ENCODE measurements at places on chromosomes 6 and 20.

- DNase-seq, result no peak
Observed at GRCh38 chr6:1611322-1611571, 1.5 kb downstream of the FOXC1 start.

DNA sequence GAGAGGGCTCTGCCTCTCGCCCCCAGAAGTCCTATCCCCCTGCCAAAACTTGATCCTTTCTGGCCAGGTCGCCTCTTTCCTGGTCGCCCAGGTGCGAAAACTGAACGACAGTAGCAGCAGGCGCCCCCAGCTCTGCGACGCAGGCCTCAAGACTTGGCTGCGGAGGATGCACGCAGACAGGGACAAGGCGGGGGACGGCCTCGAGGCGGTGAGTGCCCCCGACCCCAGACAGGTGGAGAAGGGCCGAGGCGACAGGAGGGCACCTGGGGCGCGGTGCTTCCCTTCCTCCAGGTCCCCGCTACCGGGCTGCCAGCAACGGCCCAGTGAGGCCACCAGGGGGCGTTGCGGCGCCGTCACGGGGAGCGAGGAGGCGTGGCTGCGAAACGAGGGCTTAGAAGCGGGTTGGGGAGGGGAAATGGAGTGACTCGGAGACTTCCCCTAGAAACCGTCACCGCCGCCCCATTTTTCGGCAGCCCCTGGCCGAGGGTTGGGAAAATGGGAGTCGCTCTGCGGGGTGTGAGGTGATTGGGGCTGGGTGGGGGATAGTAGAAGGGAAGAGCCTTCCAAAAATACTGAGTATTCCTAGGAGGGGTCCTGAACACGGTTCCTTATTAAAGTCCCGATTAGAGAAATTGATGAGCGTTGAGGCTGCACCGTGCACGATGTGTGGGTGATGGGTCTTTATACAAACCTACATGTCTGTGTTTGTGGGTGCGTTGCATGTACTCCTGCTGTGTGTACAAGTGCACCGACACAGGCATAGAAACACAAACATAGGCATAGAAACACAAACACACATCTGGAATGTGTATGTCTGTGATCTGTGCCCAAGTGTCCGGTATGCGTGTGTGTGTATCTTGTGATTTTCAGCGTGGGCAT lies 44.6 kb downstream of the ARHGAP40 start:
- peak; percentile 86 for DNase-seq

GRCh38 chr6:111228094-111228493 lies 140.8 kb downstream of the SLC16A10 start:
- DNase-seq, result no peak

DNA sequence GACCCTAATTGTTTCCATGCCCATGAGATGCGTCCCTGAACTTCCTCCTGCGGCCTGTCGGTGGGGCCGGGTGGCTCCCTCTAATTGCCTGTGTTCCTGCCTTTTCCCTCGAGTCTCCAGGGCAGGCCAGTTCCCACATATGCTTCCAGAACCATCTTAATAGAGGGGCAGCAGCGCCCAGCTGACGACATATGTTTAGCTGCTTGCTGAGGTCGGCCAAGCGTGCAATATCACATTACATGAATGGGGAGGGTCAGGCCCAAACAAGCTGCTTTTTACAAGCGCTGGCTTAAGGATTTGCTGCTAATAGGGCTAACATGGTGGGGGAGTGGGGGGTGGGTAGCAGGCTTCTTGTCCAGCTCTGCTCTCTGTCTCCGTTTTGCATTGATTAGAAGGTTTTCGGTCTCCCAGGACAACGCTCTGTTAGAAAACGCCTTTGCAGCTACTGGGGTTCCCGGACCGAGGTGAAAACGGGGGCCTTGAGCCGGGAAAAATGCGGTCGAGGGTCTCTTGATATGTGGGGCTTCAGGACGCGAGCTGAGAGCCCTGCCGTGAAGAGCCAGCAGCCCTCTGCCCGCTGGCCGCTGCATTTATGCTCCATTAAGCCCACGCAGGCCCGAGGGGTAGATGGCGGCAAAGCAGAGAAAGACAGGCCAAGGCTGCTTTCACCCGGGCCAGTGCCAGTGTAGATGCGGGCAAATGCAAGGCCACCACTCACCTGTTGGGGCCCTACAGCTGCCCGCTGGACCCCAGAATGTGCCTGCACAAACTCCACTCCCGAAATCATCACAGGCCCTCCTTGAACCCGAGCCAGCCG lies 308.5 kb downstream of the BMP7 start:
- no peak for DNase-seq

DNA sequence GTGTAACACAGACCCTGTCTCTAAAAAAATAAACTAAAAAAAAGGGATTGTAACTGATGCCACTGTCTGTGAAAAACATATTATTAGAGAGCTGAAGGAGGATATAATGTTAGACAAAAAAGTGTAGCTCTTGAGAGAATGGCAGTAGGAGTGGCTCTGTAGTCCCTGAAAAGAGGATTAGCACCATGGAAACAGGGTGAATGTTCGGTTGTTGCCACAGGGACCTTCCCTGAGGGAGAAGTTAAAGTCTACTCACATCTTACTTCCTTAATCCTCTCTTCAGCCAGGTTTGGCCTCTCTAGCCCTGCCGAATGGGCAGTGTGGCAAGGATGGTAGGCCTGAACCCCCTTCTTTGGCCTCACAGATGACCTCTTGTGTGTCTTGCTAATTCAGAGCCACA lies 12.1 kb downstream of the SCAND1 start:
- DNase-seq, result no peak

DNA sequence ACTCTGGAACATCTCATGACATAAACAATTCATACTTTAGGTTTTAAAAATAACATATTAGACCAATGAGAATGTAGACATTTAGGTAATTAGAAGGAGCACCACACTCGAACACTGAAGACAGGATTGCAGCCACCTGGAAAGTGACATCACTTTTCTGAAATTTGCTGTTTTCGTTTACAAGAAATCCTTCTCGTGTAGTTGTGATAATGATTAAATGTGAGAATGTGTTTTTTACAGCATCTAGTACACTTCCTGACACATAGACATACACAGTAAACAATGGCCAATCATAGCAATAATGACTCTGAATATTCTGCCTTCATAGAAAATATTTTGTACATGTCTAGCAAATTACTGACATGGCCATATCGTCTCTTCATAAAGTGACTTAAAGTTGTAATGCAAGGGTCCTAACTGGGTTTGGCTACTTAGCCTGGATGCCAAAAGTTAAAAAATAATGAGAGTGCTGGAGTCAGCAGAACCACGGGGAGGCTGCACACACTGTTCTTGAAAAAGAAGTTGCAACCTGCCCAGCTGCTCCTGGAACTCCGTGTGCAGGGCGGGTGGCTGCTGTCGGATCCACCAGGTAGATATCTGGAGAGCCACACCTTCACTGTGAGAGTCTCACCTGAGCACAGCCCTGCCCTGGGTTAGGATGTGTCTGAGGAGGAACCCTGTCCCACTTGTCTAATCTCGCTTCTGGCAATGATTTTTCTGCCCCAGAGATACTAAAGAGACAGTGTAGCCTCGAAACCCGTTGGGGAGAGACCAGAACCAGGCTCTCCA lies 212.9 kb downstream of the QKI start:
- DNase-seq, result no peak

DNA sequence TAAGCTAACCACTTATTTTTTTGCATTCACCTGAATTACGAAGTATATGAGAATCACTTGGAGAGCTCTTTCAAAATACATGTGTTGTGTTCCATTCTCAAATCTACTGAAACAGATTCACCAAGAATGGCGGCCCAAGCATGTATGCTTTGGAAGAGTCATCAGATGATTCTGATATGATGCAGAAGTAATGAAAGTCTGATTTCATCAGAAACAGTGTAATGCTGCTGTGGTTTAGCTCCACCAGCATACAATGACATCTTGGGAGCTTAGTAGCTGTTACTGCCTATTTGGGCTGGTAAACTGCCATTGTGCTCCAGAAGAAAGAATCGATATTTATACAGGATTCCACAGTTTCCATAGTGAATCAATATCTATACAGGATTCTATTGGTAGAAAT lies 52.9 kb downstream of the UBR2 start:
- DNase-seq, result no peak

- DNase-seq, result no peak
Observed at GRCh38 chr6:157842212-157842611, 19.2 kb downstream of the SNX9 start.

DNA sequence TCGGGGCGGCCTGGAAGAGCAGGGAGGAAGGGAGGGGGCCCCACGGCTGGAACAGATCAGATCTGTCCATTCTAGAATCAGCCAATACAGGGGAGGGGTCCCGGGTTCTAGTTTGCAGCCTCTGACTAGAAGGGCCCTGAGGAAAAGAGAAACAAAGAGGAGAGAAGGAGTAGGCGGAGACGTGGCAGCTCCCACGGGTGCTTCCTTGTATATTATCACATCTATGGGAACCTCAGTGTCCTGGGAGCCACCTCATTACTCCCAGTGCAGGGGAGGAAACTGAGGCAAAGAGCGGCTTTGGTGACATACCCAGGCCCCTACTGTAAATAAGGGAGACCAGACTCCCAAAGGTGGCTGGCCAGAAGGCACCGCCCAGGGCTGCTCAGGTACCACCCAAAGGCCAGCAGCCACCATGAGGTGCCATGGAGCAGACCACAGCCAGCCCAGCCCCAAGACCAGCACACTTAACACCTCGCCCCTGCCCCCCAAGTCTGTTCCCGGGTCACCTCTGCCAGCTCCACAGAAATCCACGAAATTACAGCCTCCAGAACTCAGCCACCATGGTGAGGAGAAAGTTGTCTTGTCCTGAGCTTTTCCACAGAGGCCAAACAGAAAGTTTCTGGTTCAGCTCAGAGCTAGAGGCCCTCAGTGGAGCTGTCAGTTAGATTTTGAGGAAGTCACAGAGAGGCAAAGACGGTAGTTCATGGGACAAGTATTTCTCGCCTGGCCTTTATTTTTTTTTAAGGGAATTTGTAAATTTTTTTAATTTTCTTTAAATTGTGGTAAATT lies 2.1 kb downstream of the ZC3H12D start:
- no peak for DNase-seq

- DNase-seq, result no peak
Observed at GRCh38 chr6:49982046-49982445, 12.6 kb upstream of the DEFB113 start.

DNA sequence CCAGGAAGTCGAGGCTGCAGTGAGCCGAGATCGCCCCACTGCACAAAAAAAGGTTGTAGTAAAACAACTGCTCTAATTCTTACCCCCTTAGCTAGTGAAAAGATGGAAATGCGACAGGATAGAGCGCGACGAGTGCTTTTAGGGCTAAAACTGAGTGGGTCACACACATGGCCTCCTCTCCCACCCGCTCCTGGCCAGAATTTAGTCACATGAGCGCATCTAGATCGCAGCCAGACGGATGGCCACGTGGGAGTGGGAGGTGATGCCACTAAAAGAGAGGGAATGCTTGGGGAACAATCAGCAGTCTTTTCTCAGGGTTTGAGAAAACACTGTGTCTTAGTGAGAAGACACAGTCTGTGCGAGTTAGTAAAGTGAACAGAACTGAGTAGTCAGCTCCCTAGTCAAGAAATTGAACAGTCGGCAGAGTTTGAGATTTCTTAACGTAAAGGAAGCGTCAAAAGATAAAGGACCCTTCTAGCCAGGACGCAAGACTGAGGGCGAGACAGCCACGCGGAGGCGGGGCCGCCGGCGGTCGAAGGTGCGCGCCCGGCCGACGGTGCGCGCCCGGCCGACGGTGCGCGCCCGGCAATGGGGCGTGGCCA lies 664 bp upstream of the ACTR5 start:
- DNase-seq, result no peak

DNA sequence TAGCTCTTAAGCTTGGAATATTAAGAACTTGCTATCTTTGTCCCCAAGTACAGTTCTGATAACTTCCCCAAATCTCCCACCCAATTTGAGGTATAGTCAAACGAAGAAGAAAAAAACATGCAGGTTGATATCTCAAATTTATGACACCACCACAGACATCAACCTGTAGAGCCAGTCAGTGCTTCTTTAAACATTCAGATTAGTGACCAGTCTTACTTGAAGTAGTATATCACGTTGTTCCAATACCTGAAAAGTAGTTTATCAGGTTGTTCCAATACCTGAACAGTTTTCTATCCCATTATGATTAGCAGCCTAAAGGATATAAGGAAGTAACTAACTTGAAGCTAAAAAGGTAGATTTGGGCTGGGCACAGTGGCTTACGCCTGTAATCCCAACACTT lies 85.3 kb downstream of the ALDH8A1 start:
- DNase-seq, result no peak

DNA sequence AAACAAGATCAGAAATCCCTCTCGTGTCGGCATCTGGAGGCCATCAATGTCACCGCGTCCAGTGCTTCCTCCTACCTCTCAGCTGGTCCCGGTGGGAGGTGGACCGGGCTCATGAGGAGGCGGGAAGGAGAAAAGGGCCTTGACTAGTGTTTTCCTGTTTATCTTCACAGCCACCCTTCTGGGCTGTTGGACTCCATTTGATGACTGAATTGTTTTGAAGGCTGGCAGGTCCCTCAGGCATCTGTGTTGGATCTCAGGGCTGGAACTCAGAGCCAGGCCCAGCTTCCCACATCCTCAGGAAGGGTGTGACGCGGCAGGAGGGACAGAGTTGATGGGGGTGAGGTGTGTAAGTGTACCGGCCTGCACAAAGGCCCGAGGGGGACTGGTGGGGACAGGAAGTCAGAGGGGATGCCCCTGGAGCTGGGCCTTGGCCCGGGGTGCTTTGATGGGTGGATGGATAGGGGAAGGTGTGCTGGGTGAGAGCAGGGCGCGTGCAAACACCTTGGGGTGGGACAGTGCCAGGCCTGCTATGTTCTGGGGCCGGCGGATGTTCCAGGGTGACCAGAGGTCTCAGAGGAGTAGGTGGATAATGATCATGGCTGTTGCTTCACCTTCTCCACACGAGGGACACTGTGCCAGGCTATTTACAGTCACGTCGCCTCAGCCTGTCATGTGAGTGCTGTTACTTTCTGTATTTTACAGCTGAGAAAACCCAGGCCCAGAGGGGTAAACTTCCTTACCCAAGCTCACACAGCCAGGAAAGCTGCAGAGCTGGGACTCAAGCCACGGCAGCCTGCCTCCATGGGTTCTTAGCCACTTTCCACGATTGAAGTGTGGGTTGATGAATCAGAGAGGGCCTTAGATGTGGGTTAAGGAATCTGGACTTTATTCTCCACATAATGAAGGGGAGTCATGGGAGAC lies 17.9 kb upstream of the CHMP4B start:
- DNase-seq, result no peak

Measured in stimulated activated CD4-positive, alpha-beta T cell treated with anti-CD3 and anti-CD28 coated beads, Interleukin-1b, Interleukin-23, amount 100 ng/mL, for 24 hours (primary cell).